Stimulated activated CD8-positive, alpha-beta memory T cell treated with anti-CD3 and anti-CD28 coated beads, Interleukin-7, amount 100 ng/mL, for 1 hour (primary cell): ENCODE measurements at places on chromosomes 6 and 20.

DNA sequence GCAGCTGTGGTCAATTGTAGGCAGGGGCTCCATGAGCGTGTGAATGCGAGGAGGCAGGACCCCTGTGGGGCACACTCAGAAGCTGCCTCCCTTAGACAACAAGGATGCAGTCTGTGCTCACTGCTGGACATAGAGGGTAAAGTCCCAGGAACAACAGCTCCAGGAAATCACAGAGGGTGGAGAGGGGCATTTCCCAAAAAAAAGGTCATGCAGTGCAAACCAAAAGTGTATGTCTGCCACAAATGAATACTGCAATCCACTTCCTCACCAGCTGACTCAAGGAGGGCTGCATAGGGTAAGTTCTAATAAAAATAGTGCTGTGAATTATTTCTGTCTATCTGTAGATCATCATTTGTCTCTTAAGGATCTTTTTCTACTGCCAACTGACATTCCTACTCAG, 95.8 kb downstream of the RNF182 start:
- DNase-seq = no peak

DNA sequence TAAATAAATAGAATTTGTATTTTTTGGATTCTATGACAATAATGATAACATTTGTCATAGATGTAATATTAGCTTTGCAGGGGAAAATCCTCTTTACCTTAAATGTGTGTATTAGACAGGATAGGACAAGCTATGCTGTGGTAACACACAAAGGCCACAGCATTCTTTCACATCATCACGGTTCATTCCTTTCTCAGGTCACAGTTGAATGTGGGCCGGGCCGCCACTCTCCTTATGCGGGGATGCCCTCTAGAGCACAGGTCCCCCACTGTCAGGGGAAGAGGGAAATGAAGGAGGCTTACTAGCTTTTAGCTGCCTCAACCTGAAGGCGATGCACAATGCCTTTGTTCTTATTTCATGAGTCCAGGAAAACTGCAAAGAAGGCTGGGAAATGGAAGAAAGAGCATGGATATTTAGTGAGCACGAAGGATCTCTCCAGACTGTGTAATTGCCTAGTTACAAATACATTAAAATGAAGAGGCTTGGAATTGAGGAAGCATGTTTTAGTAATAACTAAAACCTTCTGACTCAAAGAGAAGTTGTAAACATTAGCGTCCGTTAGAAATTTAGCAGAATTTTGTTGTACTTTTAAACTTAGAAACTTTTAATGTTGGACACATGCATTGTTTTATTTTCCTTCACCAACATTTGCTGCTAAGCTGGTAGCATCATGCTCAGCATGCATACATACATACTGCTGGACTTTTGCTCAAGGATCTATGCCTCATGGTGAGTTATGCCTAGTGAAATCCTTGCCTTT, 248.9 kb upstream of the FOXQ1 start:
- no peak for DNase-seq

- DNase-seq = no peak
These were observed 9.4 kb downstream of the ACSS1 start for GRCh38 chr20:25048519-25048952.

DNA sequence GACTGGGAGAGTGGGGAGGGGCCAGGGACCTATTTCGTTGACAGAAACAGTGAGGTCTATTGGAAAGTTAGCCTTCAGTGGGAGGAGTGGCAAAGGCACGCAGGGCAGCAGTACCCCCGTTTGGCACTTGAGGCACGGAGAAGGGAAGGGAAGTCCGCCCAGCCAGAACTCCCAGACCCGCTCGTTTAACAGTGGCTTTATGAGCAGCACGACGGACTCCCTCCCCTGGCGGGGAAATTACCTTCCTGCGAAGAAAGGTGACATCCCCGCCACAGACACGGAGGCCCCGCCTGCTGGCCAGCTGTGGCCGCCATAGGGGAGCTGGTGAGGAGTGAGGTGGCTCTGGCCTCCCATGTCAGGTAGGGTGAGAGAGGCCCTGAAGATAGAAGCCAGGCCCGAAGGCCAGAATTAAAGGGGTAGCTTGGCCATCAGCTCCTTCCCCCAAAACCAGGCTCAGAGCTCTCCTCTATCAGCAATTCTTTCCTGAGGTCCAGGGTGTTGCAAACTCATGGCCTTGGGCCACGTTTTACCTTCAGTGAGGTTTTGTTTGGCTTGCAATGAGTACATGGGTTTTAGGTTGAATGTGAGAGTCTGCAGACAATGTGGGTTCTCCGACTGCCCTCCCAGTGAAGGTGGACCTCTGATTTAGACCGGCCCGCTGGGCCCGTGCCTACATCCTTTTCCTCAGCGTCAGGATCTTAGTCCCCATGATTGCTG, 123.7 kb downstream of the MRPL14 start:
- no peak for DNase-seq

DNA sequence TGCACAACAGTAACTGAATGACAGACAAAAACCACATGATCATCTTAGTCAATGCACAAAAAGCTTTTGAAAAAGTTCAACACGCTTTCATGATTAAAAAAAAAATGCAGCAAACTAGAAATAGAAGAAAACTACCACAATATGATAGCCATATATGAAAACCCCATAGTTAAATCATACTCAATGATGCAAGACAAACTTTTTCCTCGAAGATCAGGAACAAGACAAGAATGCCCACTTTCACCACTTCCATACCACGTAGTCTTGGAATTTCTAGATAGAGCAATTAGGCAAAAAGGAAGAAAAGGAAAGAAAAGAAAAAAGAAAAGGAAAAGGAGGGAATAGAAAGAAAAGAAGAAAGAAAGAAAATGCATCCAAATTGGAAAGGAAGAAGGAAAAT, 44.6 kb upstream of the SLC23A2 start:
- no peak for DNase-seq

DNA sequence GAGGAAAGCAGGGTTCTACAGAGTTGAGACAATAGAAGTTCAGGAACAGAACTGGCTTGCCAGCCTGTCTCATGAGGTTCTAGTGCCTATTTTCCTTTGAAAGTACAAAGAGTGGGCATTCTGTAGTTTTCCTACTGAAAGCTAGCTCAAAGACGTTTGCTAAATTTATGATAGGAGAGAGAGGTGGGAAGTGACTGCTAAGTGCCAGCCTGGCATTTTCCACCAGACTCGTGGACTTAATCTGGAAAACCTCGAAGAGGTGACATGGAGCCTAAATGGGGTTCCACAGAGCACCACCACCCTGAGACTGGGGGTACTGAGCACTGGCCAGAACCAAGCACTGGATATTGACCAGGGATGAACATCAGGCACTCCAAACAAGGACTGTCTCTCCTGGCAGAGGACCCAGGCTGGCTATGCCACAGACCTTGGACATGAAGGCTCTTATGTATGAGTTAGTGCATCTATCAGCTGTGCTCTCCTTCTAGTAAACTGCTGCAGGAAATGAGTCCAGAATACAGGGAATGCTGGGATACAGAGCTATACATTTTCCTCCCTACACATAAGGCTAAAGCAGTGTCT, 7.1 kb downstream of the PEX6 start:
- DNase-seq = no peak

GRCh38 chr6:114267897-114268296, 74.9 kb downstream of the HS3ST5 start:
- no peak for DNase-seq

- no peak for DNase-seq
These were observed 693.6 kb downstream of the QKI start for GRCh38 chr6:164108092-164108491.

DNA sequence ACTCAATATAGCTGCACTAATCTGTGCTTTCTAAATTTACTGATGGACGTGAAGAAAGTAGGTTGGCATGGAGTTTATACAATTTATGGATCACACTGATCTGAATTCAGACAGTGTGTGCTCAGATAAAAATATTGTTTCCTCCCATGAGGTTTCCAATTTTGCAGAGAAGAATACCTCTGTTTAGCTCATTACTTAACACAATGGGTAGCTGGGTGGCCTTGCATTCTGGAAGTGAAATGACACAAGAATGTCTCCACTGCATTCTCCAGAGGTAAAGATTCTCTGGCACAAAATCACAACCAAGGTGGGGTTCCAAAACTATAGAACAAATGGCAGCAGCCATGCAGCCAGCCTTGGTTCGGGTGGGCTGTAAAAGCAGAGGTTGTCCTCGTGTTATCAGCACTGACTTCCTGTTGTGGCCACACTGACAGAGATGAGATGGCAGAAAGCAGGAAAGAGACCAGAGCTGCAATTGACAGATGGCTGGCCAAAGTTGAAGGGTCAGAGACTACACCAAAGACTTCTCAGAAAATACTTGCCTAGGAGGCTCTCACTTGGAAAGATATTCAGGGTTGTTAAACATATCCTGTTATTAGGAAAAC, 50.2 kb downstream of the HDAC2 start:
- no peak for DNase-seq

DNA sequence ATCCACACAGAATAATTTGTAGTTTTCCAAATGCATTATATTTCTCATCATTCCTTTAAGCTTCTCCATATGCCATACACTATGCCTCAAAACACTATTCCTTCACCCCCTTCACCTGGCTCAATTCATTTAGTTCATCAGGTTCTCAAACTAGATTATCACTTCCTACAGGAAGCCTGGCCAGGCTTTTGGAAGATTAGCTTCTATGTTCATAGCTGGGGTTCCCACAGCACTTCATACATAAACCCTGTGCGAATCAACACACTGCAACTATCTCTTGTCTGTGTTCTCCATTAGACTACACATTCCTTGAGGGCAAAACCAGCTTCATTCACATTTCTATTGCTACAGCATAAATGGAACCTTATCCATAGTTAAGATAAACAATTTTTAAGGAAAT, 40.5 kb upstream of the PLN start:
- DNase-seq = no peak

GRCh38 chr6:72283571-72283970, 338.3 kb upstream of the KCNQ5 start:
- no peak for DNase-seq

DNA sequence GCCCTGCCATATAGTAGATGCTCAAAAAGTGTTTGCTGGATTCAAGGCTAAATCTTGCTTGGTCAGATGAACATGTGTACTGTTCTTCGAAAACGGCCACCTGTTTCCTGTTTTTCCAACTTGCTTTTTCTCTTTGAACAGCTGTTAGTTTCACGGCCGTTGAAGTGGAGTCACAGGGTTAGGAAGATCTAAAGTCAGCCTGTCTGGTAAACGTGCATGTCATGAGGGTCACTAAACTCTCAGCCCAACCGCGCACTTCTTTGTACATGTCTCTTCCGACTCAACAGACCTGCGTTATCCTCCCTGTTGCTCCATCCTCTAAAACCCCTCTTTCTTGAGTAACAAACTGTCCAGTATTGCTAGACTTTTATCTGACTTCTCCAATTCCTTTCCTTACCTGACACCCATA, 93.2 kb upstream of the MAN1A1 start:
- no peak for DNase-seq

GRCh38 chr6:124941259-124941658, 21.0 kb upstream of the RNF217 start:
- no peak for DNase-seq

DNA sequence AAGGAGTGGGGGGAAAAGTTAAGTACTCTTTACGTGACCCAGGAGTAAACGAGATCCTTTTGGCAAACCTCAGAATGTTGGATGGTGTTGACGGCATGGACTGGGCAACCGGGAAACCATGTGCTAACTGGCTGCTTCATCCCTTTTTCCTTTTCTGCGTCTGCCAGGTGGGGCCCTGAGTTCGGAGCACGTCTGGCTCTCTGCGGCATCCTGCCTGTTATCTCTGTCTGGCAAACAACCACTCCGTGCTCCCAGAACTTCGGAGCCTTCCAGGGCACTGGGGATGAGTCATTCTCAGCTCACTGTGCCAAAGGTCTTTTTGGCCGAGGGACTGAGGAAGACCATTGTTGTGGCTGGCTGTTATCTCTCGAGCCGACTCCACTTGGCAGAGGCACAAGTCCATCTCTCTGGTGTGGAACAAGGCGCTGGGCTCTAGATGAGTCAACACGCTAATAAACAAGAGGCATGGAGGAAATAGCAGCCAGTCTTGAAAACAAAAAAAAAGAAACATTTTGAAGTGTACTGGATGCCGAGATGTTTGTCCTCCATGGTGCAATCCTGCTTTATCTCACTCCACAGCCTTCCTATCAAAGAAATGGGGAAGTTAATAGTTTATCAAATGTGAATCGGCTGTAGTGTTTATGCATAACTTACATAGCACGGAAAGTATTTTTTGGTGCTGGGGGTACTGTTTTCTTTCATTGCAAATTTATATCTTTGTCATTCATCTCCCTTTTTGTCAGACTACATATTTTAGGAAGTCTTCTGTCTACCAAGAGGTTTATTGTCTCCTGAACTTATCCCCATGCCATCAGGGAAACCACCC, 64.6 kb upstream of the TXNDC5 start:
- no peak for DNase-seq

DNA sequence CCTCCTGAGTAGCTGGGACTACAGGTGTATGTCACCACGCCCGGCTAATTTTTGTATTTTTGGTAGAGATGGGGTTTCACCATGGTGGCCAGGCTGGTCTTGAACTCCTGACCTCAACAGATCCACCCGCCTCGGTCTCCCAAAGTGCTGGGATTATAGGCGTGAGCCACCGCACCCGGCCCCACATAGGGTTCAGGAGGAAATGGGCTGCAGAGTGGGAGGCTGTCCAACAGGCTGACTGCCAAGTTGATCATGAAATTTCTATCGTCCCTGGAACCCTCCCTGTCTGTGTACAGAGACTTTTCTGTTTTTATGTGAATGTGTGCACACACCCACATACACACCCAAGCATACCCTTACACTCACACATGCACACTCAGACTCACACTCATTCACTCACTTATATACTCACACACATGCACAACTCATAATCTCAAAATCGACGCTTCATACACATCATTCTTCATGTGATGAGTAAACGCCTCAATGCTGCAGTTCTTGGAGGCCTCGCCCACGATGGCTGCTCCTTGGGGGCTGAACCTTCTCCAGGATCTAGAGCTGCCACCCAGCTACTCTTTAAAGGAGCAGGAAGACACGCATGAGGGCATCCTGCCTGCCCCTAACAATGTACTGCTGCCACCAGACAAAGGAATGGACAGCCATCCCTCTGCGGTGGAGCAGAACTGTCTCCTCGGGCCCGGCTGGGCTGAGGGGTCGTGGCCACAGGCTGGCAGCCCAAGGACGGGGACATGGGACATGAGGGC, 35.6 kb downstream of the SUN5 start:
- no peak for DNase-seq

GRCh38 chr6:157980288-157981131, 1.2 kb upstream of the SYNJ2 start:
- DNase-seq = no peak

- no peak for DNase-seq
These were observed 33.5 kb downstream of the RPP21 start for GRCh38 chr6:30378290-30378937.

DNA sequence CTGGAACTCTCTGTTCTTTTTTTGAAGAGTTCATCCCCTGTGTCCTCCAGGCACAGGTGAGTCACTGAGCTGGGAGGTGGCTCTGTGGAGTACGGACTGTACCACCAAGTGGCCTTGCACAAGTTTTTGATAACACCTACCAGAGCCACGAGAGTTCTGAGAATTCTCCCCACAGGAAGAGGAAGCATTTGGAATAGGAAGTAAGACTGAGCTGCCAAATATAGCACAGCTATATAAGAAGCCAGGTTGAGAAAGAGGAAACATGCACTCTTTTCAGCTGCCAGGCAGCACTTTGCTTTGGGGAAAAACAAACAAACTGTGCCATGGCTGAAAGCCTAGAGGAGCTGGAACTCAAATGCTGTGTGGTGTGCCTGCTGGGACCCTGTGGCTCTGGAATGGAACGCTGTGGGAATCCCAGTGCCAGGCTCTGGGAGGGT, 70.8 kb upstream of the RIPOR2 start:
- DNase-seq = no peak

- DNase-seq = no peak
These were observed 5.4 kb downstream of the FBXO30 start for GRCh38 chr6:145809211-145809610.

- no peak for DNase-seq
These were observed 124.6 kb downstream of the MYB start for GRCh38 chr6:135305684-135306083.
